ENCODE measurements at places on chromosomes 7 and 10.
A peak's percentile ranks its signal among the peaks of the same experiment; 100 is the strongest.

DNA sequence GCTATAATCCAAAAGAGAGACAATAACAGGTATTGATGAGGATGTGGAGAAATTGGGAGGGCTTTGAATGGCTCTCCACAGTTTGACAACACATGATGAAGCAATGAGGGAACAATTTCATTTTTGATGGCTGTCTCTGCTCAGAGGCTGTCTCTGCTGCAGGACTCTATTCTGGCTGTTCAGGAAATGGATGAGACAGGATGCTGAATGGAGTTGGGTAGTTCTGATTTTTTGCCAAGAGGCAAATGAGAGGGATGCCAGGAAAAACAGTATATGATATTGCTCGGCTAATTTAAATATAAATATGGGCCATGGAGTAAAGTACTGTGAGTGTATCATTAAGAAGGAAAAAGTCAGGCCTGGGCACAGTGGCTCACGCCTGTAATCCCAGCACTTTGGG, 16.8 kb downstream of the APBB1IP start:
- no peak for DNase-seq

- no peak for DNase-seq
These were observed 25.7 kb upstream of the FBXW4 start for GRCh38 chr10:101720606-101721230.

- no peak for DNase-seq
These were observed 168.5 kb downstream of the NOC3L start for GRCh38 chr10:94194256-94194655.

GRCh38 chr10:16652154-16652553, 130.5 kb upstream of the C1QL3 start:
- no peak for DNase-seq

- DNase-seq: no peak
These were observed 26.2 kb downstream of the PRKAR2B start for GRCh38 chr7:107070710-107071109.

- DNase-seq: no peak
These were observed 82.2 kb downstream of the FAM107B start for GRCh38 chr10:14692344-14693076.

DNA sequence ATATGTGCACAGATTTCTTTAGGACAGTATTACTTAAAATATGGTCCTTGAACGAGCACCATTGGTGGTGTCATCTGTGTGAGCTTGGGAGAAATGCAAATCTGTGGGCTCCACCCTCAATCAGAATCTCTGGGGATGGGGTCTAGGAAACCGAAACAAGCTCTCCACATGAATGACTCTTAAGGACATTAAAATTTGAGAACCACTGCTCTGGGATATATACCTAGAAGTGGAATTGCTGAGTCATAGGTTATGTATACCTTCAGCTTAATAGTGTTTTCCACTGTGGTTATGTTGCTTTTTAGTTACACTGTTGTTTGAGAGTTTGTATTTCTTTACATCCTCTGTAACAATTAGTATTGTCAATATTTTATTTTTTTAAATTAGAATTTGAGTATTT, 24.0 kb downstream of the ZNRF2 start:
- no peak for DNase-seq

- peak; percentile 5 for DNase-seq
These were observed 296.5 kb downstream of the SORCS3 start for GRCh38 chr10:104937567-104937966.

DNA sequence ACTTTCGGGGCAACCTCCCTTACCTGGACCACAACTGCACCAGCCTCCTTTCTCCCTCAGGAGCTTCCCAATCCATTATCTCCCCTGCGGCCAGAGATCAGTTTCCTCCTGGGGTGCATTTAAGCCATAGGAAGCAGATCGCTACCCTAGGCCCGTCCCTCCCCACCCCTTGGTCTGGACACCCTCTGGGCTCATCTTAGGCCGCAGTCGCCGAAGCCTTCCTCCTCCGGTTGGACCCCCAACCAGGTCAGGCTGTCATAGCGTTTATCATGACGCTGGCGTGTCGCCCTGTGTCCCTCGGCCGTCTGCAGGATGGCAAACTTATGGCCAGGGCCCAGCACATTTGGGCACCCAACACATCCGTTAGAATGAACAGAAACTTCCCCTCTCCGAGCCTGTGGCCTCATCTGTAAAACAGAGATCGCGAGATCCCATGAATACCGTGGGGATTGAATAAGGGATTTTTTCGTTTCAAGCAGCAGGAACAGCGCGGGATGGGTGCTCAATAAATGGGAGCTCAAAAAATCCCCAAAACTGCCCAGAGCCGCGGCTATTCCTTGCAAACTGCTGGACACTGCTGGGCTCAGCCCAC, 669 bp upstream of the AP5Z1 start:
- DNase-seq: peak; percentile 51

DNA sequence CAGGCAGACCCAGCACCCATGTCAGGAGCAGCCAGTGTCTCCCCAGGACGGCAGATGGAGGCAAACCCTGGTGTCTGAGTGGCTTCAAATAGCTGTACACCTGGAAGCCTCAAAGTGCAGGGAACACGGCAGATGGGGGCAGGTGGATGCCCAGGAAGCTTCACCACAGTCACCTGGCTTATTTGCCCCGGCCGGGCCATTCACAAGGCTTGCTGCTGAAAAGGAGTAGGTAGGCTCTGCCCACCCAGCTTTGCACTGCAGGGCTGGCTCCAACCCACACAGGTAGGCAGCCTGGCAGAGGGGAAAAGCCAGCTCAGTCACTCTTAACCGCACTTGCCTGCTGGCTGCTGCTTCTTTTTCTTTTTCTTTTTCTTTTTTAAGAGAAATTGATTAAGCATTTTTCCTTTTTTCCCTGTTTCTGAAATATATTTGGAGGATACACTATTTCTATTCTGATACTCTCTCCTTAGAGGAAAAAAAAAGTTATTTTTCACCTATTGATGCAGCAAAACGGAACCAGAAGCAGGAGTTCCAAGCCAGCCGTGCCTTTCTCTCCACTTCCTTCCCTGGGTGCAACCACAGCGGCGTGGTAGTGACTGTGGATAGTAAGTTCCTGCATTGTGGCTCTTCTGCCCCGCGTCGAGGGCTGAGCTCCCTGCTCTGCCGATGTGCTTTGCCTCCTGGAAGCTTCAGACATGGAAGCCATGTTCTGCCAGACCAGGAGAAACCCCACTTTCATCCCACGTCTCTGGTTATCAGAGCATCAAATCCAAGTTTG, 118.3 kb downstream of the KLF6 start:
- no peak for DNase-seq

GRCh38 chr10:62266611-62267010, 2.0 kb downstream of the RTKN2 start:
- DNase-seq: no peak

GRCh38 chr10:35184527-35185171, 58.0 kb downstream of the CREM start:
- DNase-seq: no peak

DNA sequence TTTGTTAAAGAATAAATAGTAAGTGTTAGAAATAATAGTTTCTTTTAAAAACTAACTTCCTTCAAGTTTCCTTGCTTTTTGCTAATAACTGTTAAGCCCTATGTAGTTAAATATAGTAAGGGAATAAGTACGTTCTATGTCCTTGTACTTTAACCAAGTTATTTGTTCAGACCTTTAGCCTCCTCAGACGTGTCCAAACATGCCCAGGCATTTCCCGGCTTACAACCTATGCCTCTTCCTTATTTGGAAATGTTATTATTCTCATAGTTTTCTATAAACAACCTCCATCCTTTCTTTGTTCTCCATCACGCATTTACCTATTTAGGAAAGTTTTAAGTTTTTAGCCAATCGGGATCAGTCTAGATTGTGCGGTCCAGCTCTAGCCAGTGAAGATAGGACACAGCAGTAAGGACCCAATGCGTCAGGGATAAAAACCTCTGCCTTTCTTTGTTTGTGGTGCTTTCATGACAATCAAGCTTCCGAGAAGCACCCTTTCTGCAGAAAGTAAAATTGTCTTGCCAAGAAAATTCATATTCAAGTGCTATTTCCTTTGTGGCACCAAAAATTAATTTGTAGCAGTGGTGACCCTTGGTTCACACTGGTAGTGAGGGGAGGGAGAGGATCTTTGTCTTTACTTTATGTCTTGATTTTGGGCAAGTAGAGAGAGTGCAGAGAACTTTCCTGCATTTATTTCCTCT, 851.3 kb upstream of the POM121L12 start:
- no peak for DNase-seq
